Natural killer cell treated with Interleukin-12 subunit alpha and Interleukin-12 subunit beta and Interleukin-15 and Interleukin-18, amount 100 ng/mL, for 72 hours (primary cell): ENCODE measurements at places on chromosomes 5 and 9. TPM values are rescaled to one million over a fixed set of nuclear protein-coding genes. Genes with fewer than 3 reads are reported as not detected.
A peak's percentile ranks its signal among the peaks of the same experiment; 100 is the strongest.

DNA sequence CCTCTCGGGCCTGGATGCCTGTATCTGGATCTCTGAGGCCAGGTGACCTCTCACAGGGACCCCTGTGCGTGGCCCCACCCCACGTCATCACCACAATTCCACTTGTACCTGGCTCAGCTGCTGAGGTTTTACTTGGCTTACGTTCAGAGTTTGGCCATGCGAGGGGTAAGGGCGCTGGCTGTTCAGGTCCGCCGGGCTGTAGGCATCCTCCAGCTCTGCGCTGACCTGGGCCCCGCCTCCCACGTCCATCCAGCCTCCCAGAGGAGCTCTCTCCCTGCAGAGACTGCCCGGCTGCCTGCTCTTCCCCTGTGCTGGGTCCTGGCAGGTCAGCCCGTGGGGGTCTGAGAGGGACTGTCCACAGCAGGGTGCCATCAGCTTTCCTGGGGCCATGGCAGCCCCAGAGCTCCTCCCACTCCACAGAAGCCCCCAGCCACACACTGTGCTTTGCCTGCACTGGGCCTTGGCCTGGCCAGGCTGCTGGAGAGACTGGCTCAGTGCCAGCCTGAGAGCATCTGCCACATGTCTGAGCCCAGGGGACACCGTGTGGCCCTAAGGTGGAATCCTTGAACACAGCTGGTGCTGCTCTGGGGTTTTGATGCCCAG, 43.6 kb downstream of the SLC6A3 start:
- no peak overlapping the region for H3K4me3 ChIP-seq
- H3K27ac ChIP-seq, result no peak overlapping the region
- no peaks in the 10 kb centered on the region for H3K4me1 ChIP-seq
- no peaks in the 10 kb centered on the region for H3K36me3 ChIP-seq
- peaks cover 7% of the 10 kb centered on the region for H3K27me3 ChIP-seq
- no peak for DNase-seq

DNA sequence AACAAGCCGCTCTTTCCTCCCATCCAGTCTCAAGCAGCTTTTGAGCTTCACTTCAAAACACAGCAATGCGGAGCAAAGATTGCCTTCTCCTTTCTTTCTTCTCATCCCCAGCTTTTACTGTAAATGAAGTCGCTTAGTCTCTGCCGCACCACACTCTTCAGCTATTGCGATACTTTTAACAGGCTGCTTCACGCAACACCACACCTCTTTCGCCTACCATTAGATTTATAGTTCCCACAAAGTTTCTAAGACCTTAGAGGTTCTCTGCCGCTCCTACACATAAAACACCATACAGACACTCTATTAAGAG, 711 bp downstream of the PGGT1B start:
- H3K4me1 ChIP-seq, result peaks cover 35% of the 10 kb centered on the region
- H3K4me3 ChIP-seq, result peak overlapping the region; percentile 97
- no peak for DNase-seq
- H3K27ac ChIP-seq, result peak overlapping the region; percentile 92

Gene SLC12A2
- total RNA-seq, result 26.1 TPM

Gene PCYOX1L
- 13.1 TPM for total RNA-seq
